Activated naive CD4-positive, alpha-beta T cell treated with Interleukin-2 at 50 U/mL for 16 hours (primary cell): ENCODE measurements at places on chromosomes 1 and 21.

- DNase-seq, result no peak
These were observed 80.6 kb upstream of the RAVER2 start for GRCh38 chr1:64664299-64664698.

DNA sequence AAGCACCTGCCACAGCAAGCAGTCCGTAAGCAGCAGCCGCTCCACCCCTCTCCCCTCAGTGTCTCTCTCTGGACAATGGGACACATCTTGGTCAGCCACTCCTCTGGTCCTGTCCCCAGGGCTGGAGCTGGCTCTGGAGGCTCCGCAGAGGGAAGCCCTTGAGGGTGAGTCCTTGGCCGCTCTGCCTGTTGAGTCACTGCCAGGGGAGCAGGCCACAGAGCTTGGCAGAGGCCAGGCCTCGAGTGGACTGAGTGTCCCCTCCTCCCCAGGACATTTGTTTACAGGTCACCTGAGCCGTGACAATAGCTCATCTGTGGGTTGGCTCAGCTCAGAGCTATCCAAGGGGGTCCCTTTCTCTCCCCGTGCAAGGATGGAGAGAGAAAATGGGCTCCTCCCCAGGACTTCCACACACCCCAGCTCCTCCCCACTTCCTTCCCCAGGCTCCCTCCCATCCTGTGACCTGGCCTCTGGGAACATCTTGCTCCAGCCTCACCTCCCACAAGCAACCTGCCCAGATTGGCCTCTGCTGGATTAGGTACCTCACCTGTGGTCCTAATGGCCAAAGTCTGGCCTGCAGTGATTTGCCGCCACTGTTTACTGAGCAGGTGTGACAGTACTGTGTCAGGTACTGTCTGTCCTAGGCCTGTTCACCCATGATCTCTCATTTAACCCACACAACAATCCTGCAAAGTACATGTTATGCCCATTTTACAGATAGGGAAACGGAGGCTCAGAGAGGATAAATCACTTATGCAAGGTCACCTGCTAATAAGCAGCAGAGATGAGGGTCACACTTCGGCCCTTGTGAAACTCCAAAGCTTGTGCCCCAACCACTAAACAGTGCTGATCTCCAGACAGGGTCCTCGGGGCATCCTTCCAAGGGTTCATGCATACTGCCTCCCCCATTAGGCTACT, 4.8 kb downstream of the FAM131C start:
- no peak for DNase-seq

DNA sequence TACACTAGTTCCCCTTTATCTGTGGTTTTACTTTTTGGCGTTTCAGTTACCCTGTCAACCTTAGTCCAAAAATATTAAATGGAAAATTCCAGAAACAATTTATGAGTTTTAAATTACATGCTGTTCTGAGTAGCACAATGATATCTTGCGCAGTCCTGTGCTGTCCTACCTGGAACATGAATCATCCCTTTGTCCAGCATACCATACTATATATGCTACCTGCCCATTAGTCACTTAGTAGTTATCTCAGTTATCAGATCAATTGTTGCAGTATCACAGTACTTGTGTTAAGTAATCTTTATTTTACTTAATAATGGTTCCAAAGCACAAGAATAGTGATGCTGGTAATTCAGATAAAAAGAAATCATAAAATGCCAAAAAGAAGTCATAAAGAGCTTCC, 52.7 kb downstream of the AGBL4 start:
- DNase-seq, result no peak

DNA sequence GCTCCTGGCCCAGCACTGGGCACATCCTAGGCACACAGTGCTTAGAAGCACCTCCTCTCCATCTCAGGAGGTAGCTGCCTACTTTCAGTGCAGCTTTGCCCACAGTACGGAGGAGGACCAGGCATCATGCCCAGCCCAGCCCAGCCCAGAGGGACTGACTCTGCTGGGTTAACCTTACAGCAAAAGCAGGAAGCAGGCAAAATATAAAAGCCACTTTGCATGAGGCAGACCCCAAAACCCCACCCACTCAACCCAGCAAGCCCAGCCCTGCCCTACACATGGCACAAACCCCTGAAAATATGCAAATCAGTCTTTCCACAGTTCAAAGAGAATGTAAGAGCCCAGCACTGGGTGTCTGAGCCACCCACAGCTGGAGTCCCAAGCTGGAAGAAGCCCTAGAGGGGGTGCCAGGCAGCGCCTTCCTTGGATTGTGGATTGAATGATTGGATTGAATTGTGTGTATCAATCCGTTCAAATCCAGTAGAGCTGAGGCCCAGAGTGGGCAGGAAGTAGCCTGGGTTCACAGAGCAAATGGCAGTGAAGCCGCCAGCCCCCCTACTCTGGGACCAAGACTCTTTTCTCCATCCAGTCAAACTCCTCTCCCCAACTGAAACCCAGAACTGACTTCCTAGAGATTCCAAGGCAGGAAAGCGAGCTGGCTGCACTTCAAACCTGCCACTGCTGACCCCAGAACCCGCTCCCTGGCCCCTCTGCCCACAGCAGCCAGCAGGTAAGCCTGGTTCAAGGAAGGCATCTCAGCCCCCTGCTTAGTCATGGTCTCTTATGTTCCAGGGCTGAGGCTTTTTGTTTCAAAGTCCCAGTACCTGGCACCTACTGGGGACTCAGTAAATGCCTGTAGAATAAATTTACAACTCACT, 117.7 kb downstream of the LACTBL1 start:
- no peak for DNase-seq

- DNase-seq, result no peak
These were observed 102.4 kb upstream of the ST6GALNAC5 start for GRCh38 chr1:76764638-76765454.

DNA sequence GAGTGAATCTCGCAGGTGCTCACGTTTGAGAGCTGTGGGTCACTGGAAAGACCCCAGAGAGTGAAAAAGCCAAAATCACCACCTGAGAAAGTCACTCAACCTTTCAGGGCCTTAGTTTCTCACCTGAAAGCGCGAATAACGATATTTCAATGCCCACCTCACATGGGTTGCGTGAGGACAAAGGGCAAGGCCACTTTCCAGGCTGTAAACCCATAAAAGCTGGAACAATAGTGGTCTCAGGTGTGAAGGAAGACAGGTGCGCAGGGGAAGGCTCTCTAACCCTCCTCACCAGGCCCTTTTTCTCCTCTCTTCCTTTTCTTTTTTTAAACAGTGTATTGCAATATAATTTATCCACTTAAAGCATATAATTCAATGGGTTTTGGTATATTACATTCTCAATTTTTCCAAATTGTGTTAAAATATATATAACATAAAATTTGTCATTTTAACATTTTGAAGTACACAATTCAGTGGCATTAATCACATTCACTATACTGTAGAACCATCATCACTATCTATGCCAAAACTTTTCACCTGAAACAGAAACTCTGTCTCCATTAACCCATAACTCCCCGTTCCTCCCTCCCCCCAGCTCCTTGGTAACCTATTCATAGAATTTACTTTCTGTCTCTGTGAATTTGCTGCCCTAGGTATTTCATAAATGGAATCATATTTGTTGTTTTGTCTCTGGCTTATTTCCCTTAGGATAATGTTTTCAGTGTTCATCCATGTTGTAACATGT, 118.4 kb upstream of the TNR start:
- no peak for DNase-seq

DNA sequence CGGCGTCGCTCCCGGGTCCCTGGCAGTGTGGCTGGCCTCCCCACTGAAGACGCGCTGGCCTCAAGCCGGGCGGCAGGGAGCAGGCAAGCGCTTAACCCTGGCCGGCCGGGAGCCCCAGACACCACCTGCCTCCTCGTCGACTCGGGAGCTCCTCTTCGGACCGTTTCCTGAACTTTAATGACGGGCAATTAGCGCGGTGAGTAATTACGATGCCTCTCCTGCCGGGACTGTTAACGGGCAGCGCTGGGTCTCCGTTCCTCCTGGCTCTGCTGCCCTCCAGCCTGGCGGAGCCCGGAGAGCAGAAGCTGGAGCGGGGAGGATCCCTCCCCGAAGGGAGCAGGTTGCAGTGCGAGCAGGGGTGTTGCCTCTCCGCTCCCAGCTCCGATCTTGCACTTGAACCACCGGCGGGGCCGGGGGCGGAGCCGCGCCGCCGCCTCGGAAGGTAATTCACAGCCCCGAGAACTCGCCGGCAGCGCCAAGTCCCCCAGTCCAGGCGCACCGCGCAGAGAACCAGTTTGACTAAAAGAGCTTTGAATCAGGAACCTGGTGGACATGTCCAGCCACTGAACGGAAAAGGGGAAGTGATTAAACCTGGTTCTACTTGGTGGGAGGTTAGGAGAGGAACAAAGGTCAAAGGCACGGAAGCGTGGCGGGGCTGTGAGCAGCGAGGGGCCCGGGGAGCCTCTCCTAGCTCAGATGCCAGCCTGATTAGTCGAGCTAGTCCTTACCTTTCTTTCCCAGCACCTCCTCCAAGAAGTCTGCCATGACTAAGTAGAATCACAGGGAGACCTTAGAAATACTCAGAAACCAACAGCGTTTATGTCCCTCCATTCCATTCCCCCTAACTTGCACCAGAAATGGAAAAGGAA, 18.3 kb upstream of the PLEKHA6 start:
- peak; percentile 58 for DNase-seq

DNA sequence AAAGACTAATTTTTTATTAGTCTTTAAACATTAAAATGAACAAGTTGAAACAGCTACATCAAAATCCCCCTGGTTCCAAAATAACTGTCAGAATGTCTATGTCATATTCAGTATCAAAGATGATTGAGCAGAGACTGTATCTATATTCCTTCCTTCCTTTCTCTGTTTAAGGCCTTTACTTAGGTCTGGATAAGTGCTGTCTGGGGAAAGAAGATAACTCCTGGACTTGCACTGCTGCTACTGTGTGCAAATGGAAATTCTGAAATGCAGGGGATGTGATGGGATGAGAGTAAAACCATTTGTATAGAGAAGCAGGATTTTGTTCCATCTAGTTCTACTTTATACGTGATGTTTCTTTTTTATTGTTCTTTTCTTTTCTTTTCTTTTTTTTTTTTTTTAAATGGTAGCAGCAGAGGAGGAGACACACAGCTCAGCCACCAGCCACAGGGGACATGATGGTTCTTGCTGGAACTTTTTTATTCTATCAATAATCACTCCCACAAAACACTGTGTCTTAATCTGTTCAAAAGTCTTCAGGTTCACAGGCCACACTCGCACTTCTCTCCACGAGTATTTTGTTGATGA, 33.6 kb upstream of the FOXE3 start:
- no peak for DNase-seq

DNA sequence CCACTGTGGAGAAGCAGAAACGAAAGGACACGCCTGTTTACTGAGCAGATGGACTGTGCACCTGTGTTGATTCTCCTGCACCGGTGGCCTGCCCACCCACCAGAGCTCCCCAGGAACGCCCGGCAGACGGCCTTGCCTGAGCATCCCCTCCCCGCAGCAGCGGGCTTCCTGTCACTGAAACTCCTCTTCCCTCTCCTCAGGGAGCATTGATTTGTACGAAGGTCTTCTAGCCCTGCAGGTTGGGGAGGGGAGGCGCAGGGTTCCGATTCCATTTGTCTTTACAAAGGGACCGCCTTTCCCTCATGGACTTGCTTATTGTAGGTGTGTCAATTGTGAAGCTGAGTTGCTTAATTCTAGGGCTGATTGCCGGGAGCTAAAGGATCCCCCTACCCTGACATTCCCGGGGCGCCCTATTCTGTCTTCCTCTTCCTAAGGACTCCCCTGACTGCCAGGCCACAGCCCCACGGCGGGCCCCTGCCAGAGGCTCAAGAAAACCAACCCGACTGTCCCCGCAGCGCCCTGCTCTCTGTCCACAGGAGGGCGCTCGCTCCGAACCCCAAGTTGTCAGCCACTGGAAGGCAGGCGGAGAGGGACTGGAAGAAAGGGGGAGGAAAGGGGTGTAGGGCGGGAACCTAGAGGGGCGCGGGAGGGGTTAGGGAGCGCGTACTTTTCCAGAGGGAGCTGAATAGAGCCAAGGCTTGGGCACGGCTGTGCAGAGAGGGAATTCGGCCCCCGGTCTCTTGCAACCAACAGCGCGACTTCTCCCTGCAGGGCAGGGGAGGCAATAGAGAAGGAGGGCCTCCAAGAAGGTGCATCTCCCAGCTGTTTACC, 2.8 kb downstream of the S100A6 start:
- DNase-seq, result peak; percentile 82

GRCh38 chr1:228278432-228278941, 70.6 kb downstream of the OBSCN start:
- no peak for DNase-seq

DNA sequence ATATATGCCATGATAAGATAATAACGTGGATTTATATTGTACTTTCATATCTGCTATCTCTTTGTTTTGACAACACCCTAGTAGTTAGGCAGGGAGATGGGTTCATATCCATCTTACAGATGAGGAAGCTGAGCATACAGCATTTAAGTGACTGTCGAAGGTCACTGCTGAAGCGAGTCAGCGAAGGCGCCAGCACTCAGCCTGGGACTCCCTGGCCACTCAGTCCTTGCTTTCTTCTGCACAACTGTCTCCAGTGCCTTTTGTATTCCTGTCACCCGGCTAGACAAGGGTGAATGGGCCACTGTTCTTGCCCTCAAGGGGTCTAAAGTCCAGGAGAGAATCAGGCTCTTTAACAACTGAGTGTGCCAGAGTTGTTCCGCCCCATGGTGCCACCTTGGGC, 3.1 kb downstream of the ARHGEF10L start:
- DNase-seq, result no peak

- no peak for DNase-seq
These were observed 25.2 kb downstream of the NKAIN1 start for GRCh38 chr1:31214316-31215064.

DNA sequence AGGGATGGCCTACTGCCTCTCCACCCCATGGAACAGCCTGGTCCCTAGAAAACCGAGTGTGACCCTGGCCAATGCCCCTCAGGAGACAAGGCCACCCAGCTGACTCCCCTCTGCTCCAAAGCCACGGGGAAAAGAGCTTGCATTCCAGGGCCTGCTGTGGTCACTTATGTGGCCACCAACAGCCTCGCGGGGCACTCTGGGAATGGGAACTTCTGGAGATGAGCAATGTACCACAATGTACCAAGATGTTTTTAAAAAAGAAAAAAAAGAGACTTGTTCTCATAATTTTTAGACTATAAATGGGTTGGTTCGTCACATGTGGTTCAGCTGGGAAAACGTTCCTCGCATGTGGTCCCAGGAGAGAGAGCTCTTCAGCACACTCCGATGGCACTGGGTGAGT, 62.8 kb downstream of the SLC66A1 start:
- no peak for DNase-seq

DNA sequence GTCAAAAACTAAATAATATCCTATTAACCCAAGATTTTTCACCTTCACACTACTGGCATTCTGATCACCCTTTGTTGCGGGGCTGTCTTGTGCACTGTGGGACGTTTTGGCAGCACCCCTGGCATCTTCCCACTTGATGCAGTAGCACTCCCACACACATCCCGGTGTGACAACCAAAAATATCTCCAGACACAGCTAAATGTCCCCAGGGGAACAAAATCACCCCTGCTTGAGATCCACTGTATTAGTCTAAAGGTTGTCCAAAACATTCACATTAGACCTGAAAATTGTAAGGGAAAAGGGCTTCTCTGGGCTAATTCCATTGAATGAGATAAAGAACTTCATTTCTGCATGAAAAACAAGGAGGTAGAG, 37.8 kb downstream of the PLEKHO1 start:
- no peak for DNase-seq

DNA sequence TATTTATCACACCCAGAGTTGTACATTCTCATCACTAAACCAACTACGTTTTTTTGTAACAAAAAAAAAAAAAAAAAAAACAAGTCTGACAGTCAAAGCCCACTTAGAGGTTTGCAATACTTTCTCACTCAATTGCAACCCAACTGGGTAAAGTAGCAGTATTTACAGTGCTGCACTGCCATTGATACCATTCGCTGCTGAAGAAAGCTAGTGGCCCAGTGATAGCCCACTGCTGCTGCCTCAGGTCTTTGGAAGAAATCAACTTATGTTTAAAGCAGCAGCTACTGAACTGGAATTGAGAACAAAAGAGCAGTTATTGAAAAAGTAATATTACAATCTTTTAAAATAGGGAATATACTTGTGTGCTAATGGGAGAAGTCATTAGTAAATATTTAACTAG, 2.7 kb downstream of the HNRNPU start:
- no peak for DNase-seq
